ENCODE measurements at places on chromosomes 1 and 21. TPM values are rescaled to one million over a fixed set of nuclear protein-coding genes. Genes with fewer than 3 reads are reported as not detected.

- DNase-seq: no peak
Observed at GRCh38 chr1:94951046-94951445, 24.1 kb upstream of the CNN3 start.

- DNase-seq: no peak
Observed at GRCh38 chr1:38210021-38210894, 163.7 kb upstream of the POU3F1 start.

DNA sequence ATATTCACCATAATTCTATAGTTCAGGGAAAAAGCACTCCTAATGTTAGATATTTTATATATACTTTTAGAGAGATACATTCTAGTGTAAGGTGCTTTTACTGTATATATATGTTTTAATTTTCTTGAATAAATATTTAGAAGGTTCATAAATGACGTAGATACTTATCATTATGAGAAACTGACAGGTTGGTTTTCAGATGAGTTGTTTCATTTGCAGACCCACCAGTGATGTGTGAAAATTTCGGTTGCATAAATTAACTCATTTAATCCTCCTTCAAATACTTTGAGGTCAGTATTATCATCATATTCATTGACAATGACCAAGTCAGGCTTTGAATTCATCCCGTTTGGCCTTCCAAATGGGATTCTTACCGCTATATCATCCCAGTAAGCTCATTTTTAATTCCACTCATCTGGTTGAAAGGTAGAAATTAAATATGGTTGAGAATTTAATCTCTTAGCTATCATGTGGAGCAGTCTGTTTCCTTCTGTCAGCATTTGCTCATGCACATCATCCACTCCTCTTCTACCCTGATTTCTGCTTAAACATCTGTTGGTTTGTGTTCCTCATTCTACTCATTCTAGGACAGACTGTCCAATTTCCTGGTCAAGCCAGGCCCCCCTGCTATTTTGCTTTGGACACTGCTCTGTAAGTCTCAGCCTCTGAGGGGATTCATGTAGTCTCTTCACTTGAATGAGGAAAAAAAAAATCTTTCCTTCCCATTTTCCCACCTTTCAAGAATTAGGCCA, 1156.6 kb downstream of the PLA2G4A start:
- DNase-seq: no peak

- DNase-seq: no peak
Observed at GRCh38 chr1:11188858-11189451, at the start of gene ANGPTL7. TSS of gene ANGPTL7 (plus strand) at chr1:11189355. CDS start at chr1:11189580, 225 bp downstream.

GRCh38 chr1:167081594-167082156, 8.5 kb downstream of the GPA33 start:
- no peak for DNase-seq

DNA sequence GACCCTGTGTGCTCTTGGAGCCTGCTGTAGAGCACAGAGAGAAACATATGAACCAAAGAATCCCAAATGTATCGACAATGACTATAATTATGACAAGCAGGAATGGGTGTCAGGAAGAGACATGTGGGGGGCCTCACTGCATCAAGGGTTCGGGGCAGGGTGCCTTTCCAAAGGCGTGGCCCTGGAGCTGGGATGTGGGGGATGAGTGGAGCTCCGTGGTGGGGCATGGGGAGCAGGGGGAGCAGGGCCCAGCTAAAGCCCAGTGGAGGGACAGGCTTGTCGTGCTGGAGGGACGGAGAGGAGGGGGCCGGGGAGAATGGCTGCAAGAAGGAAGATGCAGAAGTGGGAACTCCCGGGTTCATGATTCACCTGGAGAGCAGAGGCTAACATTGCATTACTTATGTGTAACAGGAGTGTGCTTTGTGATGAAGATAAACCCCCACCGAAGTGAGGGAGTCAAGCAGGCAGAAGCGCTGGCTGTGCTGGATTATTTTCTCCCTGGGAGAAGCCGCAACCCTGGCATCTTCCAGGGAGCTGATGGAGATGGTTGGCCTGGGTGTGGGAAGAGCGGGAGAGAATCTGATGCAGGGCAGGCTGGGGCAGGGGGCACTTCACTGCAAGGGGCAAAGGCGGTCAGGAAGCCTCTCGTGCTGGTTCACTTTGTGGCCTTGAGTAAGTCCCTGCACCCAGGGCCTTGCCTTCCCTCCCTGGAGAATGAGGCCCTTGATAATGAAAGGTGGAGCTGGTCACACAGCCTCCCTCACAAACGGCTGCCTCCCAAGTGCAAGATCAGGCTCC, 124.6 kb upstream of the RUNX3 start:
- no peak for DNase-seq

DNA sequence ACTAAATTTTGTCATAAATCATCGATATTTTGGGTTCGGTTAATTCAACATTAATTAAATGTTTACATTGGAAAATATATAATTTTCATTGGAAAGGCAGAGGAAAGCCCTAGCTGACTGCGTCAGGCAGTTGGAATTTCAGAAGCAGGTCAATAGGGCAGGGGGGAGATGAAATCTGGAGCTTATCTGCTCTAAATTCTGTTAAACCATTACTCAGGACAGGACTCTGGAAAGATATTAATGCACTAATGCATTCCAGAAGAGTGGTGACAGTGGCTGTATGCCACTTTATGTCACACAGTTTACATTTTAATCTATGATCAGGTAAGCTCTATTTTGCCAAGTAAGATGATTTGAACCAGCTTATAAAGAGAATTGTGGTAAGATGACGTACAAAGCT, 153.0 kb upstream of the B3GALT2 start:
- no peak for DNase-seq

DNA sequence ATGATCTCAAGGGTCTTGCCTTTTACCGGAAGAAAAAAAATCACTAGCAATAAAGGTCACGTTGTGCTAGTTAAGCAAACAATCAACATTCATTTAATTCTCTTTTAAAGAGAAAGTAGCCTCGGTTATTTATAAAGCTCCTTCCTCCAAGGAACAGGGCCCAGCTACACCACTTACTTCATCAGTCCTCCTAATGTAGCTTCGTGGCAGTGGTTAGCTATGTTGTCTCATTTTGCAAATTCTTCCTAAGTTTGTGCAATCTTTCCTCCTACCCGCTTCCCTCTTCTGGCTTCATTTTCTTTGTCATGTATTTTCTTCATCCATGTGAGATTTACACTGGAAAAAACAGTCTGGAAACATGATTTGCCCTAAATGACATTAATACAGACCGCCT, 554.2 kb downstream of the NUF2 start:
- no peak for DNase-seq

- DNase-seq: no peak
Observed at GRCh38 chr1:59675936-59676335, 138.8 kb upstream of the HOOK1 start.

GRCh38 chr1:87329526-87330056, 911 bp downstream of the LMO4 start:
- DNase-seq: peak; percentile 39

DNA sequence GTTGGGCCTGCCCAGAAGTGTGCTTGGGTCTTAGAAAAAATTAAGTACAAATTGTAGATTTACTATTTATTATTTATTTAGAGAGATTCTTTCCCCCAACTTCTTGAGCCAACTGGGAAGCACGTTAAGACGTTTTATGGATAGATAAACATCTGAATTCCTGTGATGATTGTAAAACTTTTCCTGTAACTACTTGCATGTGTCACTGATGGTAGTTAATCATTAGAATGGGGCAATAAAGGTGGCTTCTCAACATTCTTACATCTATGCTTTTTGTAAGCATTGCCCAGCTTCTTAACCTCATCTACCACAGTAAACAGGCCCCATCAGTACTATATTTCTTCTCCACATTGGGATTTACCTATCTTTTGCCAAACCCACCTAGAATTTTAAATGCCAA, 559.8 kb downstream of the LMO4 start:
- no peak for DNase-seq

DNA sequence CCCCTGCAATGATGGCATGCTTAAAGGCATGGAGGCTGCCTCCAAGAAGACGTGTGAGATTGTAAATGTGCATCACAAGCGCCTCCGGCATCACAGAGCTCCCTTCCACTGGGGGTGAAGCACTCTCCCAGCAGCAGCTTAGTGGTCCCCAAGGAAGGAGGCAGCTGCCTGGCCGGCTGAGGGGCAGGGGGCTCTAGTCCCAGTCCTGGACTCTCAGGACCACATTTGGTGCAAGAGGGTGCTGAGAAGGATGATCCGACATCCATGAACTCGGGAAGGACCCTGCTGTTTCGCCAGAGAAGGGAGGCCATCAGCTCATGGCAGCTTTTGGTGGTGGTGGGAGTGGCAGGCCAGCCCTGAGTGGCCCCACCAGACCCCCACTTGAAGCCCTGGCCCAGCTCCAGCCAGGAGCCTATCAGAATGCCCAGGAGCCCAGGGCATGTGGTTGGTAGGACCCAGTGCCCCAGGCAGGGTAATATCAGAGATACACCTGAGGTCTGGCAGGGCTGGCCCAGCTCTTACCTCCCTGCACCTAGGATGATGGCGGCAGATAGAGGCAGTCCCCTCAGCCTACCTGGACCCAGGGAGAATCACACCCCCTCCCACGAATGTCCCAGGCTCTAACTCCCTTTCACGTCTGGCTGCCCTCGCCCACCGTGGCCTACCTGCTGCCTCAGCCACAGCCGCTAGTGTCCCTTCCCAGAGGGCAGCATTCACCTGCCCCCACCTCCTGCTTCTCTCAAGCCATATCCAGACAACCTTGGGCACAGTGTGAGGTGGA, 2.4 kb upstream of the WNT9A start:
- no peak for DNase-seq

DNA sequence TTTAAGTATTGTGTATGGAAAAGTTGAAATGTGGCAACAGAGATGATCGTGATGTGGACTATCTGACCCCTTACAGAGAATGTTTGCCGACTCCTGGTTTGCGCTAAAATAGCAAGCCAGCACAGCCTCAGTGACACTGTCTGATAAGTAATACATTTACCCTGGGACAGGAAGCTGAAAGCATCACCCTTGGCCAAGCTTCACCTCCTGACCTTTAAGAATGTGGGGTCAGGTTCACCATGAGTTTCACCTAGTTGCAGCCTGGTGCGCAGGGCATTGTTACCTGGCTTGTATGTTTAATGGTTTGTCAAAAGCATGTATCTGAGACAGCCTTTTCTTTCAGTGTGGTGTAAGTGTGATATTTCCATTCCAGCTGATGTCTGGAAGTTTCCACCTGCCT, 29.2 kb downstream of the TRAF5 start:
- DNase-seq: no peak

GRCh38 chr1:27388337-27389005, 4.0 kb upstream of the GPR3 start:
- DNase-seq: peak; percentile 53

DNA sequence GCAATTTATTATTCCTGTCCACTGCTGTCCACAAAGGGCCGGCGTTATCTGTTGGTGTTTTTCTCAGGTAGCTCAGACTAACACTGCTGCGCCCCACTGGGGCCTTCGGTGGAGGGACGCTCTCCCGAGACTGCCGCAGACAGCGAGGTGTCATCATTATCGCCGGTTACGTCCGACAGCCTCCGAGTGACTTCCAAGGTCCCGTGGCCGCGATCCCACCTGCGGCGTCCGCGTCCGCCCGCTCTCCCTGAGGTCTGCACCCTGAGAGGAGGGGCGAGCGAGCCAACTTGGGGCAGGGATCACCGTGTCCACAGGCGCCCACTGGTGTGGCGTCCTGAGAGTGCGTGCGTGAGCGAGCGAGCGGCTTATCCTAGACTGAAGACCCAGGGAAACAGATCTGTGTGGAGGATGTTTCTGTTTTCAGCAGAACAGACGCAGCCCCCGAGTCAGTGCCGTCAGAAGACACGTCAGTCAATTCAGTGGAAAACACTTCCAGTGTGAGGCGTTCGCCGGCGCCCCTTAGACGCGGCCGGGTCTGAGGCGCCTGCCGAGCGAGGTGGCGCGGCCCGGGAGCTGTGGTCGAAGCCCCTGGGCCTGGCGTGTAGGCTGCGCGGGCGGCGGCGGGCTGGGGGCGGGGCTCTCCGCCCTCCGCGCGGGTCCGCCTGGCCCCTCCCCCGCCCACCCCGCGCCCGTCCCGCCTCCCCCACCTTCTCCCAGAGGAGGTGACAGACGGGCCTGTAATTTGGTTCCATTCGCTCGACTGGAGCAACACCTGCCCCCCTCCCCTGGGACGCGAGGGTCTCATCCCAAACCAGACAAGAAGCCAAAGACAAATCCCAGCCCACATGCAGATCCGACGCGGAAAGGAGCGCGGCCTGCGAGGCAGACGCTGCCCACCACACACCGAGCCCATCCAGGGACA, 12.6 kb downstream of the NHLH2 start:
- DNase-seq: peak; percentile 56

DNA sequence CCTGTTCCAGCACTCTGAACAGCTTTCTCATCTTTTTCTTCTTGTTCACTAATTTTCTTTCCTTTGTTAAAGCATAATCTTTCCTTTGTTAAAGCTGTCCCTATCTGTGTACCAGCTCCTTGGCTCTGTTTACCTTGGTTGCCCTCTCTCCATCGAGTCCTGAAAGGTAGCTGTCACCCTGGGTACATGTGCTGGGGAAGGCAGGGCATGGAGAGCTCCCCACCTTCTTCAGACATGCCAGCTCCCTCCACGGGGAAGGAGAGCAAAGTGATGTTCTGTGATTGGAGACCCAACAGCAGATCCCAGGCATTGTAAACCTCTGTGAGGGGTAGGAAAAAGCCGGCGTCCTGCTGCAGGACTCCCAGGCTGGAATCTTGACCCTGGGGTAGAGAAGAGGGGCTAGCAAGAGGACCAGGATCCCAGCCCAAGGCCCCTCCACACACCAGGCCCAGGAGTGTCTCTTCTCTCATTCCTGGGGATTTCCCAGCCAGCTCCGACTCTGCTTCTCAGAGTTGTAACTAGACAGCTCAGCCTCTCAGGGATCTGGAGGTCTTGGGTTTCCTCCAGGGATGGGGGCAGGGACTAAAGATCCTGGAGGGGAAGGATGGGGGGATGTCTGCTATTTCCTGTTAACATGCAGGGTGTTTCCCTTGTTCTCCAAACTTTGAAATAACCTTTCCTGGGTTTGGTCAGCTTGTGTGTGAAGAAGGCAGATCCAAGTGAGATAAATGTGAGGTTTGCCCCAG, 34.4 kb downstream of the TMCC2 start:
- DNase-seq: peak; percentile 29

OLFM3 gene
- 0.27 TPM for total RNA-seq

PLA2G5 gene
- total RNA-seq: not detected

SCMH1 gene
- total RNA-seq: 39.3 TPM

FOXO6 gene
- 0.27 TPM for total RNA-seq

HFM1 gene
- 2.4 TPM for total RNA-seq

SLC35F3 gene
- under 0.01 TPM for total RNA-seq

GPR25 gene
- total RNA-seq: under 0.01 TPM

IFNLR1 gene
- under 0.01 TPM for total RNA-seq

C1QA gene
- total RNA-seq: 0.27 TPM

Measured in hematopoietic multipotent progenitor cell (in vitro differentiated cells).